ENCODE measurements at places on chromosomes 1 and 21.

DNA sequence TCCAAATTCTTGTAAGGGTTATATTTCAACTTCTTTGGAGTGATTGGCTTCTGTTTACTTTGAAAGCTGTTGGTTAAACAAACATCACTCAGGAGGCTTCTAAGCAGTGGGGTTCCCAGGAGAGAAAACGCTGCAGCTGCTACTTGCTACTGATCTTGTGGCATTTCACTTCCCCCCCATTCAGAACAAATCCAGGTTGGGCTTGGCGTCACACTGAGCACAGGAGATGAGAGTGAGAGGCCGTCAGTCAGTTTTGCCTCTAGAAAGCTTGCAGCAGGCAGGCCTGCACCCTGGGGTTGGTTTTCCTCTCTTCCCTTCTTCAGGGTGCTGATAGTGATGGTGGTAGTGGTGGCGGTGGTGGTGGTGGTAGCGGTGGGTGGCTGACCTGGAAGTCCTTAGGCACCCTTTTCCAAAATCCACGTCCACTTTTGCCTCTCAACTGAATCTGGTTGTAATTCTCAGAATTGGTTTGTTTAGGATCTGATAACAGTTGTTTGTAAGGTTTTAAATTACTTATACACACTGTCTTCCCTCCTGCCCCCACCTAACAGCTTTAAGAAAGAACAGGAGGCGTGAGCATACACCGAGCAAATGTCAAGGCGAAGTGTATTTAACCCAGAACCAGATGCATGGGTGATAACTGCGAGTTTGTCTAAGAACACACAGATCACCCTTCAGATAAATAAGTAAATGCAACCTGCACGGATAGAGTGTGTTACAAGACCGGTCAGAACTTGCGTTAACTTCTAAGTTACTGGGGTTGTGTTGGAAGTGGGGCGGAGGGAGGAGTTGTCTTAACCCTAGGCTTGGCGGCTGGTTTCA is 3.2 kb upstream of the PROX1 start:
- H3K27ac ChIP-seq = no peak overlapping the region
- peaks cover 22% of the 10 kb centered on the region for H3K27me3 ChIP-seq
- DNase-seq = no peak
- H3K4me3 ChIP-seq = no peak overlapping the region

DNA sequence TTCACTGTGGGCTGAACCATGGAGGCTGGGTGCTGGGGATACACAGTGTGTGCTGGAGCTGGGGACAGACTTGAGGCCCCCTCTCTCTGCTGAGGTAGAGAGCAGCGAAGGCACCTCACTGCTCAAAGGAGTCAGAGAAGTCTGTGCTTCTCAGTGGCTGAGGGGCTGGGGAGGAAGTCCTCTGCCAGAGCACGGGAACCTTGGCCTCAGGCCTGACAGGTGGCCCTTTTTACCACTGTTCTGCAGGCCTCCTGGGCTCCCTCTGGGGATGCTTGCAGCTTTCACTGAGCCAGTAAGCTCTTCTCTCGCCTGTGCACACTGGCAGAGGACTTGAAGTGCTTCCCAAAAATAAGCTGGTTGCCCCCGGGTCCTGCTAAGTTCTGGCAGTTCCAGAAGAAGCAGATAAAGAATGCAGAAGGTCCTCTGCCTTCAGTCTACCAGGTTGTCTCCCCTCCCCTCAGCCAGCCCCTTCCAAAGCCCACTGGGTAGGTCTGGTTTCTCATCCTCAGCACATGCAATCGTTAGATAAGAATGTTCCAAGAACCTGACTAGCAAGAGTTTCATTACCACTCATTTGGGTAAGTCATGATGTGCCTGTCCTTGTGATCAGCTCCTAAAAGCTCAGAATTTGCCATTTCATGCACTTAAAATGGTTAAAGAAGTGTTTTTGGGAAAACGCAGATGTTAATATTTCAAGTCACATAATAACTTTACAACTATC is 53.9 kb downstream of the TENT5C start:
- H3K4me3 ChIP-seq = no peak overlapping the region
- no peaks in the 10 kb centered on the region for H3K36me3 ChIP-seq
- peaks cover 30% of the 10 kb centered on the region for H3K4me1 ChIP-seq
- no peaks in the 10 kb centered on the region for H3K27me3 ChIP-seq
- no peak for DNase-seq
- 0 out of 2 replicates have a peak overlapping the region, but pooled peaks have one; percentile 17 for H3K27ac ChIP-seq

GRCh38 chr1:241641773-241642592 is 1.8 kb upstream of the CHML start:
- no peaks in the 10 kb centered on the region for H3K36me3 ChIP-seq
- DNase-seq = no peak
- H3K27me3 ChIP-seq = no peaks in the 10 kb centered on the region
- no peak overlapping the region for H3K4me3 ChIP-seq

DNA sequence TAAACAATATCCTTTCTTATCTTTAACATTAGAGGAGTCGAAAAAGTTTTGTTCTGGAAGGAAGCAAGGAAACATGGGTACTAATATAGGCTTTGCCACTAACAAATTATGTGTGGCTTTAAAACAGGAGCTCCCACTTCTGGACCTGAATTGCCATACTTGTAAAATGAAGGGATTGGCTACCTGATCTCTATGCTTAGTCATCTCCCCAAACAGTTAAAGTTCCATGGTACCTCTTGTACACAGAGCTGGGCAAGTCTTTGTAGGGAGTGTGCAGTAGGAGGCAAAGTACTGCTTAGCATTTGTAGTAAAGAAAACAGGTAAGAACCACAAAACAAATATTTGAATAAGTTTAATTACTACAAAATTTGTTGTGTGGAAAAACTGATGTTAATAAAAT is 81.3 kb downstream of the MAST2 start:
- no peaks in the 10 kb centered on the region for H3K27me3 ChIP-seq
- H3K27ac ChIP-seq = peak overlapping the region; percentile 35
- H3K4me3 ChIP-seq = no peak overlapping the region
- H3K4me1 ChIP-seq = peaks cover 9% of the 10 kb centered on the region

- no peak overlapping the region for H3K4me3 ChIP-seq
- H3K4me1 ChIP-seq = no peaks in the 10 kb centered on the region
- H3K27me3 ChIP-seq = no peaks in the 10 kb centered on the region
- no peak for DNase-seq
- H3K27ac ChIP-seq = no peak overlapping the region
Measured at GRCh38 chr1:164054331-164054730, 504.7 kb upstream of the PBX1 start.

- peaks cover 4% of the 10 kb centered on the region for H3K4me1 ChIP-seq
- H3K27ac ChIP-seq = no peak overlapping the region
- no peak overlapping the region for H3K4me3 ChIP-seq
- peaks cover 24% of the 10 kb centered on the region for H3K27me3 ChIP-seq
Measured at GRCh38 chr1:83694449-83694848, 304.5 kb downstream of the TTLL7 start.

DNA sequence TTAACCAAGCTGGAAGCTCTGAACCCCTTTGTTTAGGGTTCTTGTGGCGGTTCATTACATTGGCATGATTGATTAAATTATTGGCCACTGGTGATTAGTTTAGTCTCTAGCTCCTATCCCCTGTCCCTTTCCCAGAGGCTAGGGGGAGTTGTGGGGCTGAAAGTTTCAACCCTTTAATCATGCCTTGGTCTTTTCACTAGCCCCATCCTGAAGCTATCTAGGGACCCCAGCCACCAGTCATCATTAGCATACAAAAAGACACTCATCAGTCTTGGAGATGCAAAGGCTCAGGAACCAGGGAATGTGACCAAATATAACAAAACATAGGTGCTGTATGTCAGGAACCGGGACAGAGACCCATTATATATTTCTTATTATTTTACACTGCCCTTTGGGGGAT is 34.7 kb upstream of the SNX27 start:
- no peak overlapping the region for H3K4me3 ChIP-seq
- peaks cover 6% of the 10 kb centered on the region for H3K4me1 ChIP-seq
- H3K27ac ChIP-seq = no peak overlapping the region
- H3K27me3 ChIP-seq = no peaks in the 10 kb centered on the region
- no peak for DNase-seq

GRCh38 chr1:163300568-163300967 is 21.2 kb upstream of the NUF2 start:
- no peaks in the 10 kb centered on the region for H3K4me1 ChIP-seq
- H3K36me3 ChIP-seq = no peaks in the 10 kb centered on the region
- no peaks in the 10 kb centered on the region for H3K27me3 ChIP-seq
- DNase-seq = no peak

DNA sequence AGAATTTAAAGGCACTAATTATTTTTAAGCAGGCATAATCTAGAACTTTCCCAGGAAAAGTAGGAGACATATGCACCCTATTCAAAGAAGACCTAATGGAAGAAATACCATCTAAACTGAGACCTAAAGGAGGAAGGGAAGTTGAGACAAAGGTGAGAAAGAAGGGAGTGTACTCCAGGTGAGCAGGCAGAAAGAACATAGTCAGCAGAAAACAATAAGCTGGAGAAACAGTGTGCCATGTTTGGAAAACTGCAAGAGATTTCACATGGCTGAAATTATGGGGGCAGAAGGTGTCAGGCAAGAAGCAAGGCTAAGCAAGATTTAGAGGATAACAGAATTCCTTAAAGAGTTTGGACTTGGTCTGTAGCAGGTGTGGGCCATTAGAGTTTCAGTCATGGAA is 167.0 kb upstream of the USP25 start:
- H3K4me1 ChIP-seq = no peaks in the 10 kb centered on the region
- H3K4me3 ChIP-seq = no peak overlapping the region
- DNase-seq = no peak
- H3K27ac ChIP-seq = no peak overlapping the region
- H3K36me3 ChIP-seq = no peaks in the 10 kb centered on the region

- H3K4me1 ChIP-seq = peaks cover 12% of the 10 kb centered on the region
- H3K36me3 ChIP-seq = no peaks in the 10 kb centered on the region
- H3K27ac ChIP-seq = peak overlapping the region; percentile 87
- DNase-seq = no peak
- H3K27me3 ChIP-seq = no peaks in the 10 kb centered on the region
Measured at GRCh38 chr1:11736746-11737639, 1.1 kb downstream of the AGTRAP start.
